Neuronal stem cell (in vitro differentiated cells): ENCODE measurements at places on chromosomes 3 and 15.

DNA sequence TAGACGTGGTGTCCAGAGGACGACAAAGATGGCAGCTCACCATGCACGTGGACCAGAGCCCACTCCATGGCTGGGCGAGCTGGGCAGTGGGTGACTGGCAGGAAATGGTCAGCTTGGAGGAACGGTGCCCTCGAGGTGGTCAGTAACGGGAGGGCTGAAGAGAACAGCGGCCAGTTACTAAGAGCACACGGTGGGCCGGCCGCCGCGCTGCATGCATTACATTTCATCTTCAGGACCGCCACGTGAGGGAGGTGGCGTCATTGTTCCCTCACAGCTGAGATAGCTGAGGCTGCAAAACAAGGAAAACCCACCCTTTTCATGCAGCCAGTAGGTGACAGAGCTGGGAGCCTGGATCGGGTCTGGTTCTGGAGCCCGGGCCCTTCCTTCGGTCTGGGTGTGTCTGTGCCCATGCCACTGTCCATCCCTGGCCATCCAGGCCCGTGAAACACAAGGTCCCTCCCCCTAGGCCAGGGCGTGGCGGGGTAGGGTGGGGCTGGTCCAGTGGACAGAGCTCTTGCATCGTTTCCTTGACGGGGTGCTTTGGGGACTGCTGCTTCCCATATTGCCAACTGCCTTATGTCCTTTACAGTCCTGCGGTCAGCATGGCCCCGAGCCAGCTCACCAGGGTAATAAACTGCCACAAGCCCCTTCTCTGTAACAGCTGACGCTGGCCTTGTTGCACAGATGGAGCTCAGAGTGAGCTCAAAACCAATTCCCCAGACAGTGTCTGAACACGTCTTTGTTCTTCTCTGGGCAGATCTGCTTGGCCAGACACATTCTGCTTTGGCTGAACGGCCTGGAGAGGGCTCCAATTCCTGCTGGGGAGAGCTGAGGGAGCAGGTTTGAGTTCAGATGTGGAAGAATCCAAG, 51.8 kb downstream of the RGMA start:
- DNase-seq = no peak

GRCh38 chr3:13215940-13216546, 142.8 kb upstream of the IQSEC1 start:
- DNase-seq = no peak

- no peak for DNase-seq
Observed at GRCh38 chr3:16323737-16324136, 58.7 kb downstream of the OXNAD1 start.

DNA sequence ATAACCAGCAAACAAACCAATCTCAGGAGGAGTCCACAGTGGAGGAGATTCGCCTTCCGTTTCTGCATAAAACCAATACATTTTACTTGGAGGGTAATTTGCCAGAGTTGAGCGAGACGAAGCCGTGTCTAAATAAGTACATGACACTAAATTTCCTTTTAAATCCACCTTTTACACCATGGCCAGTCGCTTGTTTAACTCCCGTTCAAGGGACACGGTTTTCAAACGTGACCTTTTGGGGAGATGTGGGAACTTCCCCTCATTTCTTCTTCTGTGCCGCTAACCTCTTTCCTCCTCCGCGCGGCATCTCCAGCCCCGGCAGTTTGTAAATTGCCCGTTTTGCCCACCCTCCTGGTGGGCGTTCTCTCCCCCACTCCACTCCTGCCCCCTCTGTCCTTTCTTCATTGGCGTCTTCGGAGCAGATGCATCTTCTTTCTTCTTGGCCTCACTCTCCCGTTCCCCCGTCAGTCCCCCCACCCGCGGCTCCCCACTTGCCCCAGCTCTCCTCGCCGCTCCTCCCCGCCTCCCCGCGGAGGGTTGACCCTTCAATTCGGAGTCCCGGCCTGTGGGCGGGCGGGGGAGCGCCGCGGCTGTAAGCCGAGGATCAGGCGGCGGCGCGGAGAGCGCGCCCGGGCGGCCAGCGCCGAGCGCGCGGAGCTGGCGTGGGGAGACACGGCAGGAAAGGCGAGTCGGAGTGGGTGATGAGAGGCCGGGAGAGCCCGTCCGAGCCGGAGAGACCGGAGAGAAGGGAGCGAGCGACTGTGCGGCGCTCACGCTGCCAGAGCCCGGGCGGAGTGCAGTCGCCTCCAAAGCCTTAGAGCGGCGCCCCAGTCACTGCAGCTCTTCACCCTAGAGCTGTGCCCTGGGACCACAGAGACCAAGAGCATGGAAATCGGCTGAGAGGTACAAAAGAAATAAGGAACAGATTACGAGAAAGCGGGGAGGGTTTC, at the start of gene NLGN1:
NLGN1 (plus strand) TSS at position 584 of the 950 bp plus-strand sequence.
- peak; percentile 76 for DNase-seq

- DNase-seq = no peak
Observed at GRCh38 chr3:122055215-122055614, at the start of gene CD86. Gene CD86 (plus strand): TSS chr3:122055362. CDS start chr3:122055490, 128 bp downstream.

DNA sequence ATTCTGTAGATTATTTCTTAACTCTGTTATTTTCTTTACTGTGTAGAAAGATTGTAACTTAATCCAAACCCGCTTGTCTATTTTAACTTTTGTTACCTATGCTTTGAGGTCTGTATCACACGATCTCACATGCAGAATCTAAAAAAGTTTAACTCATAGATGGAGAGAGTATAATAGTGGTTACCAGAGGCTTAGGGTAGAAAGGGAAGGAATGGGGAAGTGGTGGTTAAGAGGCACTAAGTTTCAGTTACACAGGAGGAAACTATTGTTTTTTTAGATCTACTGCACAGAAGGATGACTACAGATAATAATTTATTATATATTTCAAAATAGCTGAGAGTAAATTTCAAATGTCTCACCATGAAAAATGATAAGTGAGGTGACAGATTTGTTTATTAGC, 515.2 kb downstream of the RSL24D1 start:
- DNase-seq = no peak

- no peak for DNase-seq
Observed at GRCh38 chr3:78076379-78076778, 1036.5 kb downstream of the ROBO2 start.
